Cortex of kidney (tissue), 1 donor: ENCODE measurements at places on chromosomes 4 and X.

DNA sequence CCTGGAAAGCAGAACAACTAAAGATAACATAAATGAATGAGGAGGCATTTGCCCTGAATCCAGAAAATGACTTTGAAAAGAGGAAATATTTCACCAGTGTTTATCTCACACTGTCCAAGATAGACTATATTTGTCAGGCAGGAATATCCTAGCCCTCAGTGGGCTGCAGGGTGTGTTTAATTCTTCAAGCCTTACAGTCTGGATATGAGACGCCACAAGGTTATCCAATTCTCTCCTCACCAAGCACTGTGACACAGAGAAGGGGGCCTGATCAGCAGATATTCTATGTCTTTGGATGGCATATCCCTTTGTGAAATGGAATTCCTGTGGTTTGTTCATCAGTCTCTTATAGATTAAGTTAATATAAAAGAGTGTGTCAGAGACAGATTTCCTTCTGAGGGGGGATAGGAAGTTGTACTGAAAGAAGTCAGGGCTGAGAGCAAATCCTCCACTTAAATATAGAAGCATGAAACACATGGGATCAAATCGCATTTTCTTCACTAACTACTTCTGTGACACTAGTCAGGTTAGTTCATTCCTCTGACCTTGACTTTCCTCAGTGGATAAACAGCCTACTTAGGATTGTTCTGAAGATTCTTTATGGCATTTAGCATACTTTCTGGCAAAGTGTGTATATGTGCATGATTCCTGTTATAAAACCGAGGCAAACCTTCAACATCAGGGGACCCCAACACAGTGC, 6.8 kb upstream of the G3BP2 start:
- no peak for DNase-seq

GRCh38 chr4:21451032-21451431, 497.5 kb downstream of the KCNIP4 start:
- no peak for DNase-seq

DNA sequence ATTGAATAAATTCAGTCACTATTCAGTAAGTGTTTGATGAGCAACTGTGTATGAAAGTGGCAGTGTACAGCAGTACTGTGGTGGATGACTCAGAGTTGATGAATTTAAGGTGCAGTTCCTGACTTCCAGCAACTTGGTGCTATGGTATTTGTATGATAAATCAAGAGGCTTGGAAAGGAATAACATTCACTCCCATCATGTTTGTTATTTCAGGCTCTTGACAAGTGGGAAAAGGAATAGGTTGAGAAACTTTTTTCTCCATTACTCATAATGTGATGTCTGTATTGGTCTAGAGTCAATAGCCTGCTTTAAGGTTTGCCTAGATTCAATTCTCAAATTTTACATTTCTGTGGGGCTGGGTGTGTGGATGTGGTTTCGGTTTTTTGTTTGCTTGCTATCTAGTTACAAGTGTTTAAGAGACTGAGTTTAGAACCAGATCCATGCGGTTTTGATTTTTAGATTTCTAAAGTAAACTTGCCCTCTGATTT, 35.1 kb upstream of the CYP2U1 start:
- no peak for DNase-seq

GRCh38 chr4:115675719-115676118, 562.3 kb upstream of the NDST4 start:
- DNase-seq = no peak

- no peak for DNase-seq
Measured at GRCh38 chr4:37767019-37767418, 59.5 kb upstream of the PGM2 start.

- DNase-seq = no peak
Measured at GRCh38 chr4:14910411-14910810, 91.9 kb upstream of the CPEB2 start.

DNA sequence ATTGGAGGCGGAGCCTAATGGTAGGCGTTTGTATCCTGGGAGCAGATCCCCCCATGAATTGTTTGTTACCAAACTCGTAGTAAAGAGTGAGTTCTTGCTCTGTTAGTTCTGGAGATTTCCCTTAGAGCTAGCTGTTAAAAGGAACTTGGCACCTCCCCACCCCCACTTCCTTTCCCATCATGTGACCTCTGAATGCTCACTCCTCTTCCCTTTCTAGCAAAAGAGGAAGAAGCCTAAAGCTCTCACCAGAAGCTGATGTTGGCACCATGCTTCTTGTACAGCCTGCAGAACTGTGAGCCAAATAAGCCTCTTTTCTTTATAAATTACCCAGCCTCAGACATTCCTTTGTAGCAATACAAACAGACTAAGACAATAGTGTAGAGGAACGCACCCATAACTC, 13.8 kb upstream of the ATOH1 start:
- DNase-seq = no peak

DNA sequence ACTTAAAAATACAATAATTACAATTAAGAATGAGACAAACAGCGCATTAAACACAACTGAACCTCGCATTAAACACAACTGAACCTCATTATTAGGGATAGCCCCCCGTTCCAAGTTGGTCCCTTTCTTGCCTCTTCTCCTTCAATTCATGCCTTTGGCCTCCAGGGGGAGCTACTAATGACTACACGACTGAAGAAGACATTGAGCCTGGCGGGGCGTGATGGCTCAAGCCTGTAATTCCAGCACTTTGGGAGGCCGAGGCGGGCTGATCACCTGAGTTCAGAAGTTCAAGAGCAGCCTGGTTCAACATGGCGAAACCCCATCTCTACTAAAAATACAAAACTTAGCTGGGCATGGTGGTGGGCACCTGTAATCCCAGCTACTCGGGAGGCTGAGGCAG, 56.4 kb upstream of the NWD2 start:
- no peak for DNase-seq

GRCh38 chrX:10564484-10564883, 55.9 kb downstream of the MID1 start:
- no peak for DNase-seq

GRCh38 chr4:81039351-81039972, 9.0 kb downstream of the BMP3 start:
- DNase-seq = no peak

- no peak for DNase-seq
Measured at GRCh38 chr4:14000091-14000814, 372.7 kb upstream of the BOD1L1 start.

DNA sequence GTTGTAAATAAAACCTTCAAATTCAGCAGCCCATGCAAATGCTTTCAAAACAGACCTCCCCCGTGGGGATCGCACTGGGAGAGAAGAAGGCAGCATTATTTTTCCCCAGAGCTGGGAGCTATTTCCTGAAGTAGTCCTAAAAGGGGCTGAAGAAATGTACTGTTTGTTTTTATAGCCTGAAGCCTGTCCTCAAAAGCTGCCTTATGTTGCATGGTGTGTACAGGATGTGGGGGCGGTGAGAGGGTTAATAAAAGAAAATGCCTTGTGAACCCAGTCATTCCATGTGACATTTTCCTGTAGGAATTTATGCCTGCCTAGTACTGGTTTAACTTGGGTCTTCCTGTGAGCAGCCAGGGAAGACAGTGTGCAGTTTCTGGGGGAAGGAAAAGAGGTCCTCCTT, 144.1 kb downstream of the SOWAHB start:
- no peak for DNase-seq

DNA sequence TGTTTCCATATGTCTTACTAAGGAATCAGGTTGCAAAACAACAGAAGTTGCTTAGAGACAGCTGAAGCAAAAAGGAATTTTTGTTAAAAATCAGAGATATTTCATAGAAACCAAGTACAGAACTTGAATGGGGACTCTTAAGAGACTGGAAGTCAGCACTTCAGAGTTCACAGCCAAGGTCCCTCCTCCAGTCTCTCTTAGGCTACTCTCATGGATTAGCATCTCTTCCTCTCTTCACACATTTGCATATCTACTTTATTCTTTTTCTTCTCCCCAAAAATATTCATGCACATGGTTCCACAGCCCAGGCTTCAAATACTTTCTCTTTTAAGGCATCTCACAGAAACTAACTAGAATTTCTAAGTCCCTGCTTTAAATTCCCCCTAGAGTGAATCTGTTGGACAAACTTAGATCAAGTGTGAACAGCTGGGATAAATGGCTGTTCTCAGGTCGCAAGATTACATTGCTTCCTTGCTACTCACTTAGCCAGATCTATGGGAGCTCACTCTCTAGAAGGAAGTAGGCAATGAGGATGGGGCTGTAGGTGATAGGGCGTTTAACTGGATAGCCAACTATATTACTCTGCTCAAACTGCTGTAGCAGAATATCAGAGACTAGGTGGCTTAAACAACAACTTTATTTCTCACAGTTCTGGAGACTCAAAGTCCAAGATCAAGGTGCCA, 73.7 kb upstream of the GALNT7 start:
- DNase-seq = no peak

DNA sequence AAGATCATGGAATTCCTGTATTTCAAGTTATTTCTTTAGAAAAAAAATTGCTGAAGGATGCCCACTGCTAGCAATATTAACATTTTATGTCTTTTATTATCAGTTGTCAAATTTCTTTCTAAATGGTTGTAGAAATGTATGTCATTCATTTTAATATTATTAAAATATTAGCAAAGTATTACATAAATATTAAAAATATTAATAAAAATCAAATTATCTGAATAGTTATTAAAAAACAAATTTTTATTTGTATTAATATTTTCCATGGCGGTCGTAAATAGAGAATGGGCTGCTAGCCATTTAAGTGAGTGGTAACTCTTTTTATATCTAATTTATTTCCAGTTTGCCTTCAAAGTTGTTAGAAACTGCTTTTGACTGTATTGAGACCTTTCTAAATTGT, 72.2 kb downstream of the ATP10D start:
- no peak for DNase-seq

DNA sequence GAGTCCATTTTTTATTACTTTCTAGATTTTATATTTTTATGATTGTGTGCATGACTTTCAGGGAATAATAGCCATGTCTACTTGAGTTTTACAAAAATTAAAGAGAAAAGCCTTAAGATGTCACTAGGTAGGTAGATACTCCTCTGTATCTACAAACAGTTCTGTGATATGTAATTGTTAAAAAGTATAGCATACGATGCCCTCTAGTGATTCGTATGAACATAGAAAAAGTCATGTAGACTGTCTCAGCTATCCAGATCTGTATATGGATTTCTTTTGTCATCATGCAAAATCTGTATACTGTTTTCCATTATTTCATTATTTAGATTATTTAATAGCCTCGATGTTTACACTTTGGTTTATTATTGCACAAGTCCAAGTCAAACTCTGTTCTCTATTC, 856.6 kb downstream of the CENPC start:
- no peak for DNase-seq

GRCh38 chr4:94653095-94653649, 104.6 kb upstream of the BMPR1B start:
- DNase-seq = no peak

DNA sequence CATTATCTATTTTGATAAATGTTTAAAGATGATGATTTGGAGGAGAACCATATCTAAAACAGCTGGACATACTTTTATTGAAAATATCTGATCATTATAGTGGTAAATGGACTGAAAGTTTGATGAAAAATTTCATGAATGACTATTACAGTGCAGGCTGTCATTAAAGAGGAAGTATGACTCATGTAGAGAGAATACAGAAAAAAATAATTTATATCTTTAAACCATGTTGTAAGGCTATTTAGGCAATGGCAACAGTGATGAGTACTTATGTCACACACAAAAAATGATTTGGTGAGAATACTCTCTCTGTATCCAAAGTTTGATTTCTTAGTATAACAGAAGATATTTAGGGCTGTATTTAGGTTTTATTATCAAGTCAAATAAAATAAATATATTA, 3.9 kb upstream of the GLRB start:
- no peak for DNase-seq

DNA sequence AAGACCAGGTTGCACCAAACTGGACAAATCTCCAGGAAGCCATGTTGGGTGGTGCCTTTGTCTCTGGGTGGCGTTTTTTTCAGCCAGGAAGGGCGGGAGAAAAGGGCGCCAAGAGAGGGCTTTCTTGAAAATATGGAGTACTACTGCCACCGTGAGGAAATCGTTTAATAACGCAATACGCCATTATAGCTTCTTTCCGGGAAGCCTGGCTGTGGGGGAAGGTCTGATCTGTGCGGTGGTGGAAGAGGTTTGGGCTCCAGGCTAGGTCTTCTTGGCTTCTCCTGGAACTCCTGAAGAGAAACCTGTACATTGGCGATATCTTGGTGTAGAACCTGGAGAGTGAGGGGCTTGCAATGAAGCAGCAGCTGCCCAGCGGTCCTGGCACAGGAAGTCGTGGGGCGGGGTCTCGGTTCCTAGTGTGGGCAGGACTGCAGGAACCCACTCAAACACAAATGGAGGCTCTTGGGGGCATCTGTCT, 202.7 kb downstream of the OR13H1 start:
- no peak for DNase-seq

DNA sequence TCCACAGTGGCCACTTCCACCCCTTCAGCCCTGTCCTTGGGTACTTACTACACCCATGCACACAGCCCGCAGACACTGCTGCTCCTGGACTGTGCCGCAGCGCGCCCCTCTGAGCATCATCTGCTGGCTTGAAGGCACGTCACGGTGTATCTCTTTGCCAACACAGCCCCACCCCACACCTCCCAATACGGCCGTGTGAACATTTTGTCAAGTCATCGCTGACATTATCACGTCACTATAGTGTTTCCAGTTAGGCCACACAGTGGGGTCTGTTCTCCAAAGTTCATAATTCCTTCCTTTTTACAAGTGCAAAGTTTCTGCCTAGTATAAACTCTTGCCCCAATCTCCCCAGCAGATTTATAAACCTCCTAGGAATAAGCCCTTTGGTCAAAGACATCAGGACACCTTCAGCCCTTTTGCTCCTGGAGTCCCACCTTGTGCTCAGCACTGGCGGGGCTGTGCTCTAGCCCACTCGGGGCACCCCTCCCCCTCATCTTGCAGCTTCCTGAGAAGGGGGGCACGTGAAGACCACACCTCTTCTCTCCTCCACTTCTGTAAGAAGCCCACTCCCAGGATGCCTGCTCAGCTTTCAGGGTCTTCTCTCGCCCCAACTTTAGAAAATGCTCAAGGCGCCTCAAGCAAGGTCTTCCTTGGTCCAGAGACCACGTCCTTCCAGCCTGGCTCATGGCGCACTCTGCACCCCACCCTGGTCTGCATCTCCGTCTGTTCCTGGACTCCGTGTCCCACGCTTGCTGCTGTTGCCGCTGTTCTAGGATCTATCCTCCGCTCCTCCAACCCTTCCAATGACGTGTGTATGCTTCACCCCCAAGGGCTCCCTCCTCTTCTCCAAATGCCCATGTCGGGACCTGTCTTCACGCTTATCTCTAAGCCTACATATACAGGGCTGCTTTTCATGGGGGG, 7.2 kb downstream of the FAM53A start:
- no peak for DNase-seq

GRCh38 chr4:127140306-127140705, 492.5 kb upstream of the INTU start:
- DNase-seq = no peak
